Activated T-helper 2 cell treated with anti-CD3 and anti-CD28 coated beads, Interferon-gamma antibody, Interleukin-2, Interleukin-4, amounts not matched to agents 10 μg/mL and 5 μg/mL and 100 μg/mL, durations not matched to agents 14 hours and 24 hours and 36 hours (primary cell): ENCODE measurements at places on chromosomes 5 and 9. TPM values are rescaled to one million over a fixed set of nuclear protein-coding genes. Genes with fewer than 3 reads are reported as not detected.

GRCh38 chr5:124110942-124111341, 599.0 kb downstream of the CSNK1G3 start:
- H3K36me3 ChIP-seq = no peaks in the 10 kb centered on the region
- no peak overlapping the region for H3K27ac ChIP-seq
- H3K4me3 ChIP-seq = no peak overlapping the region
- H3K27me3 ChIP-seq = no peaks in the 10 kb centered on the region
- no peaks in the 10 kb centered on the region for H3K4me1 ChIP-seq

The CCDC152 gene
- total RNA-seq = 5.5 and 6.0 TPM in 2 replicates

- no peak for DNase-seq
- no peak overlapping the region for H3K27ac ChIP-seq
- no peaks in the 10 kb centered on the region for H3K4me1 ChIP-seq
- H3K4me3 ChIP-seq = no peak overlapping the region
- H3K36me3 ChIP-seq = no peaks in the 10 kb centered on the region
These were observed 587.6 kb upstream of the CDH18 start for GRCh38 chr5:20575571-20575970.

The CER1 gene
- not detected in 2 replicates for total RNA-seq

The PCDHA9 gene
- not detected in 2 replicates for total RNA-seq

DNA sequence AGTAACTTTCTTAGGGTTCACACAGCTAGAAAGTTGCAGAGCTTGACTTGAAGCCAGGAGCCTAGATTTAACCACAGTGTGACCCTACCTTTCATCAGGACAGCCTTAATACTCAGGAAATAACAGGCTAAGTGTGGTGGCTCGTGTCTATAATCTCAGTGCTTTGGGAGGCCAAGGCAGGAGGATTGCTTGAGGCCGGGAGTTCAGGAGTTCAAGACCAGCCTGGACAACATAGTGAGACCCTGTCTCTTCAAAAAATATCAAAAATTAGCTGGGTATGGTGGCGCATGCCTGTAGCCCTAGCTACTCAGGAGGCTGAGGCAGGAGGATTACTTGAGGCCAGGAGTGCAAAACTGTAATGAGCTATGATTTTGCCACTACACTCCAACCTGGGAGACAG, 681.1 kb downstream of the MAT2B start:
- no peak for DNase-seq
- no peak overlapping the region for H3K4me3 ChIP-seq
- no peaks in the 10 kb centered on the region for H3K4me1 ChIP-seq
- no peaks in the 10 kb centered on the region for H3K27me3 ChIP-seq
- H3K36me3 ChIP-seq = no peaks in the 10 kb centered on the region
- no peak overlapping the region for H3K27ac ChIP-seq

DNA sequence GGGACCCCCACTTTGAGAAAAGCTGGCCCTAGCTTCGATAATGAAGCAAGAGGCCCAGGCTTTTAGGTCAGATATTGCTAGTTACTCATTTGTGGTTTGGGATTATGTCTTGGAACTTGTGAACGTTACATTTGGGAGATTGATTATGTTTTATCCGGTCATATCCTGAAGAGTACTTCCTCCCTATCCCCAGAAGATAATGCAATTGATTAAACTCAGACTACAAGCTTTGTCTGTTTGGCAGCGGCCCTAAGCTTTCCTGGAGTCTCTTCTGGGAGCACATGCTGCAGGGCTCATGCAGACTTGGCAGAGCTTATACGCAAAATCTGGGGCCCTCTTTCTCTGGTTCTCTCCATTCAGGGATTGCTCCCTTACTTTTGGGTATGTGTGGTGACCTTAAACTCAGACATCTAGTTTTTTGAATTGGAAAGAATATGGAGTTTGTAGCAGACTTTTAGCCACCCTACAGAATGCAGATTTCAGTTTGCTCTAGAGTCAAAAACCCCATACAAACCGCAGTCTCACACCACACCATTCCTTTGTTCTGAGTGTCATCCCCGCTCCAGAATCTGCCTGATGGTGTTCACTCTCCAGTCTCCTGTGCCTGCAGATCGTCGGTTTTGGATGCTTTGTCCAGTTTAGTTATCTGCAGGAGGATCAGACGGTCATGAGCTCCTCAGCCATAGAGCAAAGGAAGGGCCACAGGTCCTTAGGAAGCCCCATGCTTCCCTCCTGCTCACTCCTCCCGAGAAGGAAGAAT, 449.5 kb upstream of the TRPC7 start:
- H3K4me1 ChIP-seq = no peaks in the 10 kb centered on the region
- H3K36me3 ChIP-seq = no peaks in the 10 kb centered on the region
- no peaks in the 10 kb centered on the region for H3K27me3 ChIP-seq
- no peak overlapping the region for H3K27ac ChIP-seq

The NEUROG1 gene
- not detected in 2 replicates for total RNA-seq

GRCh38 chr5:143551820-143552251, 148.3 kb upstream of the NR3C1 start:
- H3K36me3 ChIP-seq = peaks cover 5% of the 10 kb centered on the region
- no peak overlapping the region for H3K27ac ChIP-seq
- H3K27me3 ChIP-seq = peaks cover 2% of the 10 kb centered on the region
- H3K4me3 ChIP-seq = no peak overlapping the region
- peaks cover 5% of the 10 kb centered on the region for H3K4me1 ChIP-seq

DNA sequence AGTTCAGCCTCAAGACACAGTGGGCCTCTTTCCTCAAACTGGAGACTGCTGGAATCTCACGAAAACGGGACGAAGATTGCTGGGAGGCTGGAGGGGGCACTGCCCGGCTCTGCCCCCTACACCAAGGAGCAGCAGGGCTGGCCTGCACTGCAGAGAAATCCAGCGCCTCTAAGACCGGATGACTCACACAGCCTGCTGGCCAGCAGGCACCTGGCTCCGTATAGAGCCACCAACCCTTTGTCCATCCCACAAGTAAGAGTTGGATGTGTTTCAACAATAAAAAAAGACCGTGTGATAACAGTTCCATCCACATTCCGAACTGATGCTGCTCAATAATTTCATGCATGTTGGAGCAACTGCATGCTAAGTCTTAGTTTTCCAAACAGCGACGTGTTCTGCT, 11.5 kb downstream of the CCDC127 start:
- no peak for DNase-seq
- no peak overlapping the region for H3K4me3 ChIP-seq
- peaks cover 21% of the 10 kb centered on the region for H3K36me3 ChIP-seq

The LHX3 gene
- total RNA-seq = not detected in 2 replicates

The TAF11L11 gene
- total RNA-seq = not detected in 2 replicates

DNA sequence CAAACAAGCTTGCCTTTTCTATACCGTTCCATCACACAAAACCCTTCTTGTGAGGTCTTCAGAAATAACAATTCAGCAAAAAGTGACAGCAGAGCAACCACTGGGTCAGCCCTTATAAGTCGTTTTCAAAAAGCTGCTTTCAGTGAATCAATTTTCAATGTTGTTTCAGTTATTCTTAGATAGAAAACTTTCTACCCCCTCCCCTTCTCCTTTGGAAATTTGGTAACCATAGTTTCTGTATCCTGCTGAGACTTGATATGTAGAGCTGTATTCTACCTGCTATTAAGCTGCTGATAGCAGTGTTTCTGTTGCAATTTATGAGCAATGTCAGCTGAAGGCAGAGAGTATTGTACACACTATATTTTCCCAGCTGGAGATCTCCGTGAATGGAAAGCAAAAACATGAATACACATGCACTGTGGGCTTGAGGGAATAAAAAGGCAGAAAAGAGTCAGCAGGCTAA, 75.7 kb downstream of the ZNF608 start:
- H3K27me3 ChIP-seq = no peaks in the 10 kb centered on the region
- H3K4me3 ChIP-seq = no peak overlapping the region
- no peak overlapping the region for H3K27ac ChIP-seq
